Ureter (tissue), 1 donor: ENCODE measurements at places on chromosomes 1 and 21. TPM values are rescaled to one million over a fixed set of nuclear protein-coding genes. Genes with fewer than 3 reads are reported as not detected.

DNA sequence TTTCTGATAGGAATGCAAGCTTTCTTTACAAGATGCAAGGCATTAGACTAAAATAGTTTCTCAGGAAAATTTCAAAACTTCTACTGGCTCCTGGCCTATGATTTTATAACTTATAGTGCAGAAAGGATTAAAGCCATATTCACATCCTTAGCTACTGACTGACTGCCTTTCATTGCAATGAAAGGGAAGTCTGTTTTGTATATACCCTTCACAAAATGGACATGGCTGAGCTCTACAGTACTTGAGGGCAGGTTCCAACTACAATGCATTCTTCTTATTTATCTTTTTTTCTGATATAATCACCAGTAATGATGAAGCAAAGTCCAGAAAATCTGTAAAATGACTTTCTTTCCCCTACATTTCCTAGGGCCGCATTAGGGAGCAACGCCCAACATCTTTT lies 100.5 kb upstream of the ESRRG start:
- no peak for DNase-seq

DNA sequence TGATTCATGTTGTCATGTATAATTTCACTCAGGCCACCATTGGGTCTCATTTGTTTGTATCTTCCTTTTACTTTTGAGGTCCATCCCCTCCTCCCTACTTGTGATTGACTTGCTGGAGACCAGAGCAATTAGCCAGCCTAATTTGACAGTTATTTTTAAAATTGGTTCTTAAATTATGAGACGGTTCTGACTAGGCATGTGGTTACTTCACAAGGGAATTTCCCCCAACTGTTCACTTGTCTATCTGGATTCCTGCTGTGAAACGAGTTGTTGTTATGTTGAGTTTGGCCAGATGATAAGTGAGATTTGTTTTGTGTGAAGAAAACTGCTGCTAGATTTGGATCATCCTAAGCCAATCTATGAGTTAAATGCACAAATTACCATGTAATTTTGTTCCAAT lies 359.1 kb downstream of the BARHL2 start:
- no peak for DNase-seq

DNA sequence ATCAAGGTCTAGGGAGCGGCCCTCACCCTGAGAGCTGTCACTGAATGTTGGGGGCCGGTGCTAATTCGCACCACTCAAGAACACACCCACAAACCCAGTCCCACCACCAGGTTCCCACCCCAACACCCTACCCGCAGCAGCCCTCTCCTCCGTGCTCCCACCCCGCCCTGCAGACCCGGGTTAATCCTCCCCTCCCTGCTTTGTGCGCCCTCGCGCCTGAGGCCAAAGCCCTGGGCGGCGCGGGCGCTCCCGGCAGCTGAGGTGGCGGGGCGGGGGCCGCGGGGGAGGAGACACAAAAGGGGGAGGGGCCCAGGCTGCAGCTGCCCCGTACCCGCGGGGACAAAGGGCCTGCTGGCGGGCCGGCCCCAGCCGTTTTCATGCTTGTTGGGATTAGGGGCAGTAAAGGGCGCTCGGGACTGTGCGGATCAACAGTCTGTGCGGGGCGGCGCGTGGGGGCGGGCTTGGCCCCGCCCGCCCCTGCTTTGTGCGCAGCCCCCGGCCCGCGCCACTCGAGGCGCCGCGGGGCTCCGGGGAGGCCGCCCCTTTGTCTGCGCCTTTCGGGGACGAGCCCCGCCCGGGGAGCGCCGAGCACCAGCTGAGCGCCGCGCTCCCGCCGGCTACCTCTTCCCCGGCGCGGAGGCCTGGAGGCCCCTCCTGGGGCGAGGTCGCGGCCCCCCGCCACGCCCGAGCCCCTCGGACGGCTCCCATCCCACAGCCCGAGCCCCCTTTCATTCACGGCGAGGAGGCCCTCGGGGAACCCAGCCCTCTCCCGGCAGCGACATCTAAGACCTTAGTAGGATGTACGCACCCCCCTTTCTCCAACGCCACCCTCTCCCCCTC lies 10.9 kb downstream of the C1orf216 start:
- DNase-seq: no peak

PTGFR gene
- 4.6 TPM for total RNA-seq

- no peak for DNase-seq
Observed at GRCh38 chr1:78038071-78038470, 7.7 kb upstream of the GIPC2 start.

DNA sequence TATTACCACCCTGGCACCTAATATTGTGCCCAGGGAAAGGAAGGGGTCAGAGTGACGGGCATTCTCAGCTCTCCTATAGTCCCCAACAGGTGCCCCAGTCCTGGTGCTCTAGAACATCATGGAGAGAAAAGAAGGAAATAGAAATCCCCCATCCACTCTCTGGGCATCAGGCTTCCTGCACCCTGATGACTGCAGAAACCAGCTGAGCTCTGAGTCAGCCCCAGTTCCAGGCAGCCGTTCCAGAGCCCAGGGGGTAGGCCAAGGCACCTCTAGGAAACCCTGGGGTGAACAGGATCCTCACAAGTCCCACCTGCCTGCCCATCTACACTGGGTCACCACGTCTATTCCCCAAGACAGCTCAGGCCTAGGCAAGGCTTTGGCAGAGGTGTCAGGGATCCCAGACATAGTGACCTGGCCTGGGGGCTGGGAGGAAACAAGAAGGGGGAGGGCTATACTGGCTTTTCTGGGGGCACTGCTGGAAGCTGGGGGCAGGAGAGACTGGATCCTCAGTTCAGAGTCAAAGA lies 709 bp downstream of the NECTIN4 start:
- DNase-seq: no peak

GRCh38 chr1:25031966-25032667 lies 102.0 kb upstream of the RUNX3 start:
- no peak for DNase-seq

GJC2 gene
- total RNA-seq: 3.9 TPM

- DNase-seq: no peak
Observed at GRCh38 chr21:34526241-34526617, 14.2 kb upstream of the KCNE1 start.

DNA sequence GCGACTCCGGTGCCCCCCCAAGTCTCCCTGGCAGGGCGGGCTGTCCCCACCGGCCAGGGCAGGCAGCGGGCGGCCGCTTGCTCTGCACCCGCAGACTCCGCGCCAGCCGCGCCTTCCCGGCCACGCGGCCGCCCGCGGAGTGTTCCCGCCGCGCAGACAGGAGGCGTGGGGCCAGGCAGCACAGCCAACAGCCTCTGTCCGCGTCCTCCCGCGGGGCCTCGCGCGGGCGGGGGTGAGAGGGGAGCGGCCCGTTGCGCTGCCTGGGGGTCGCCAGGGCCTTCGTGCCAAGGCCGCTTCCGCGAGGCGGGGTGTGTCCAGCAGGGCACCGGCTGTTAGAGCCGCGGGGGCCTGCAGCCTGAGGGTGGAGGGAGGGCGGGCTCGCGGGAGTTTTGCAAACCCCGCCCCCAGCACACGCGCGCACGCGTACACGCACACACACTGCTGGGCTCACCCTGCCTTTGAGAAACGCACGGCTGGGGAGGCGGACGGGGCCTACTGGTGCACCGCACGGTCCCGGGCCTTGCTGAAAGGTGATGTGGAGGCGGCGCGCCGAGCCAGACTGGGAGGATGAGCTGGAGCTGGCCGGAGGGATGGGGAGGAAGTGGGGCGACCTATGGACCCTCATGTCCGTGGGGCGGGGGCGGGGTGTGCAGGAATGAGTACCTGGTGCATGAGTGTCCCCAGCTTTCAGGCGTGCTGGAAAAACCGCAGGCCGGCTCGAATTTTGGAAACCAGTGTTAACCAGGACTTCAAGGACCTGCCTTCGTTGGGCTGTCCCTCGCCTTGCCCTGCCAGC lies 41.5 kb downstream of the KIAA1614 start:
- peak; percentile 73 for DNase-seq

DNA sequence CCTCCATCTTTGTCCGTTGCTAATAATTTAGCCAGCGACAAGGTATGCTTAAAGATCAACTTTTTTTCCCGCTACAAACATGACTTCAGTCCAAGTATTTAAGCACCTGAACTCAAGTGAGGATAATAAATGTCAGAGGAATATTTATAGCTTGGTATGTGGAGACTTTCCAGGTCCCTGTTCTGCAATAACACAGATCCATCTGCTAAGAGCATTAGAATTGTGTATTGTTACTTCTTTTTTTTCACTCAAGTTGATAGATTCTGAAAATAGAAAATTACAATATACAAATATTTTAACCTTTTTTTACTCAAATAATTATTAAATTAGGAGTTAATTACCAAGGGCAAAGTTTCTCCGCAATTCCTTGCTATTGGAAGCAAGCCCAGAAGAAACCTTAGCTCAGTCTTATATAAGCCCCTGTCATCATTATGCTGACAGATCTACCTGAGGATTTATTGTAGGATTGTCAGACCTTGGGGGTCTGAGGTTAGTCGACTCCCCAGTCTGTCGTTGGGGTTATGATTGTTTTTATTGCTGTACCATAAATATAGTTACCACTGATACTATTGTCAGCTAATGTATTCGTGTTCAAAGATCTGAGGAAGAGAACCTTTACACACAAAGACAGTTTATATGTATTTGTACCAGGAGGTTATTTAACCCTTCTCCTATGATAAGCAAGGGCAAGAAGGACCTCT lies 337.9 kb downstream of the TBX15 start:
- DNase-seq: no peak

GRCh38 chr1:204826970-204827369 lies 43.7 kb upstream of the NFASC start:
- no peak for DNase-seq

MORC3 gene
- 59.3 TPM for total RNA-seq

- DNase-seq: no peak
Observed at GRCh38 chr21:43865540-43866259, 677 bp downstream of the AGPAT3 start.

CYP4X1 gene
- total RNA-seq: 6.0 TPM

LCE6A gene
- not detected for total RNA-seq

- DNase-seq: no peak
Observed at GRCh38 chr21:41643246-41643966, 123.4 kb downstream of the RIPK4 start.

DYNLT4 gene
- total RNA-seq: 0.52 TPM

DNA sequence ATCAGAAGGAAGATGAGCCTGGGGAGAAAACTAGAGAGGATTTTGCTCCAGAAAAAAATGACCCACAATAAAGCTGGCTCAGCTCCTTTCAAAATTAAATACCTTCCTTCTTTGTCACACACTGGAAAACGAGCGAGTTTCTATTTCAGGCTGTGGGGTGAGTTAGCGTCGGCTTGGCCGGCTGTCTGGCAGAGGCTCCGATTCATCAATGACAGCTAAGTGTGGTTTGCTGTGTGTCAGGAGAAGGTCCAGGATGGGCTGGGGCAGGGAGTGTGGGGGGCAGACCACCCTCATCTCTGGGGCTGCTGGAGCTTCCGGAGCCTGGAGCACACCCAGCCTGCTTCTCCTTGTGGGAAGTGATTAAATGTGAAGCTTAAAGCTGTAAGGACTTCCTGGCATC lies 120.2 kb downstream of the ETS2 start:
- peak; percentile 73 for DNase-seq

TBX15 gene
- not detected for total RNA-seq

DNA sequence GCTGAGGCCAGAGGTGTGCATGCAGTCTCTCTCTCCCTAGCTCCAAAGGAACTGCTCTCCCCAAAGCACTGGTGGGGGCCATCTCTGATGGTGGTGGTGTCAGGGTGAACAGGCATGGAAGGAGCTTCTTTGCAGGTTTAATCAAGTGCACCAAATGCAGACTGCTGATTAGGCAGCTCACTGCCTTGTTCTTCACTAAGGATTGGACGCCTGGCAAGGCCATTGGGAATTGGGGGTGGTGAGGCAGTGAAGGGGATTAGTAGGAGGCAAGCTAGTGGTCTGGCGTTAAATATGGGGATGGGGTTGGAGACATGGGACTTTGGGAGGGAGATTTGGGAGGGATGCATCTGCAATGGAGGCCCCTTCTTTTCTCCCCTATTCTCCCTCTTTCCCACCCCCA lies 1.5 kb downstream of the CACNA1E start:
- DNase-seq: no peak

OBSCN gene
- total RNA-seq: 42.2 TPM

- DNase-seq: no peak
Observed at GRCh38 chr1:231357187-231357772, 19.2 kb downstream of the SPRTN start.

GRCh38 chr1:3017440-3018050 lies 3.7 kb upstream of the ACTRT2 start:
- DNase-seq: no peak

- no peak for DNase-seq
Observed at GRCh38 chr1:51534447-51534846, 15.4 kb upstream of the EPS15 start.

RXFP4 gene
- not detected for total RNA-seq

LCE1E gene
- not detected for total RNA-seq

- DNase-seq: no peak
Observed at GRCh38 chr1:116491700-116492357, 79.0 kb downstream of the CD58 start.

GRCh38 chr1:27350663-27351540 lies 9.1 kb downstream of the SYTL1 start:
- no peak for DNase-seq

- DNase-seq: no peak
Observed at GRCh38 chr21:24658026-24658425, 949.3 kb downstream of the MRPL39 start.

DNA sequence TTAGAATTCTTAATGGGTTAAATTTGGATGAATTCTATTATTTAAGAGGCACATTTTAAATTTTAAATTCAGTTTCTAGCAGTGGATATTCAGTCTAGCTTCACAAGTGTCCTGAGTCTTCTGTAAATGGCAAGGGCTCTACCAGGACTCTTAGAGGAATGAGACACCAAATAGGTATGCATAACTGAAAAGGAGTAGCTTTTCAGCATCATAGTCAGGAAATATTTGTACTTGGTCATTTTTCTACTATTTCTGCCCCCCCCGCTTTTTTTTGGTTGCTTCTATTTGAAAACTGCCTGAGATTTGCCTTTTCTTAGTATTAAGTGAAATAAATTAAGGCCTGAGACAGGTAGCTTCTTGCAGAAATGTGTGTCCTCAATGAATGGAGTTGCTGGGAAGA lies 80.2 kb downstream of the MAST2 start:
- no peak for DNase-seq

DNA sequence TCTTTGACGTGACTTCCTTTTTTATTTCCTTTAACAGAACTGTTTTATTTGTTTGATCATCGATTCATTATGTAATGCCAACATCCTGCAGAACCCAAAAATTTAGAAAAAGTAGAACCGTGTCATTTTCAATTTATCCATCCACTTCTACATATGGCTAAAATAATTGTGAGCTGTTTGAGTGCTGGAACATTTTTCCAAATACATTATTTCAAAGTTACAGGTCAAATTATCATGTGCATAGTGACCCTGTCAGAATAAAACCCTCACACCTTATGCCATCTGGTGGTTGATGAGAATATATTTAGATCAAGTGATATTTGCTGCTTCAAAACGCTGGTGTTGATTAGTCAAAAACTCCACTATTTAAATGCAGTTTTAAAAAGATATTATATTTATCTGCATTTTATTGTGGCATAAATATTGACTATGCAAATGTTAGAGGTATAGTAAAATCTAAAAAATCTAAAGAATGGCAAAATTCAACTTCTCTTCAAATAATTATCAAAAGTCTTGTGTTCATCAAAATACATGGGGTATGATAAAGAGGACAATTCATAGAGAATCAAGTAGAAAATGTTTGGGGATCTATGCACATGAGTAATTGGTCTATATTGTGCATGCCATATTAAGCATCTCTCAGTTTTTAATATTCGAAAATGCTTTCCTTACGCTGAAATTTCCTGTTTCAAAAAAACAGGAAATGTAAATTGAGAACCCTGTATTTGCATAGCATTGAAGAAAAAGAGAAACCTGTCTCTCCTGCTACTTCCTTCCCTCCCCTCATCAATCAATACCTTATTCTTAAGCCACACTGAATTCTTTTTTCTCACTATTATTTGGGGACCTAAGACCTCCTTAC lies 39.7 kb downstream of the UBE2U start:
- no peak for DNase-seq

FCRL2 gene
- total RNA-seq: 0.42 TPM
